ENCODE measurements at places on chromosomes 4 and X. TPM values are rescaled to one million over a fixed set of nuclear protein-coding genes. Genes with fewer than 3 reads are reported as not detected.

Gene ATP11C
- 19.7 TPM for total RNA-seq

Gene ATRX
- 116 TPM for total RNA-seq

Gene CLDN34
- total RNA-seq, result 0.39 TPM

Gene MAGEB2
- total RNA-seq, result not detected

- DNase-seq, result no peak
These were observed 24.3 kb downstream of the RS1 start for GRCh38 chrX:18647621-18648020.

DNA sequence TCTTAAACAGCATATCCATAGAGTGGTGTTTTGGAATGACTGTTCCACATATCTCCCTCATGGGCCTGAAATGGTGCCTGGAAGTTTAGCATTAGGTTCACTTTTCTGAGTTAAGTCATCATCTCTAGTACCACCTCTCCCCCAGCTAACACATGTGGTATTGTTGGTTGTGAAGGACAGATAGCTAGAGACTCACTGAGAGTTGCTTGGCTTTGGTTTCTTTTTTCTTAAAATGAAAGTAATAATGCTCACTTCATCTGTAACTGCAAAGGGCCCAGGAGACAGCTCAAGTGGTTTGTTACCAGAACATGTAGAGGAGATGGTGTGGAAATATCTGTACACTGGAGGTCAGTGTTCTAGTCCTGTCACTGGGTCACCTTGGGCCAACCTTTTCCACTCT, 90.9 kb downstream of the EFNB1 start:
- DNase-seq, result no peak

DNA sequence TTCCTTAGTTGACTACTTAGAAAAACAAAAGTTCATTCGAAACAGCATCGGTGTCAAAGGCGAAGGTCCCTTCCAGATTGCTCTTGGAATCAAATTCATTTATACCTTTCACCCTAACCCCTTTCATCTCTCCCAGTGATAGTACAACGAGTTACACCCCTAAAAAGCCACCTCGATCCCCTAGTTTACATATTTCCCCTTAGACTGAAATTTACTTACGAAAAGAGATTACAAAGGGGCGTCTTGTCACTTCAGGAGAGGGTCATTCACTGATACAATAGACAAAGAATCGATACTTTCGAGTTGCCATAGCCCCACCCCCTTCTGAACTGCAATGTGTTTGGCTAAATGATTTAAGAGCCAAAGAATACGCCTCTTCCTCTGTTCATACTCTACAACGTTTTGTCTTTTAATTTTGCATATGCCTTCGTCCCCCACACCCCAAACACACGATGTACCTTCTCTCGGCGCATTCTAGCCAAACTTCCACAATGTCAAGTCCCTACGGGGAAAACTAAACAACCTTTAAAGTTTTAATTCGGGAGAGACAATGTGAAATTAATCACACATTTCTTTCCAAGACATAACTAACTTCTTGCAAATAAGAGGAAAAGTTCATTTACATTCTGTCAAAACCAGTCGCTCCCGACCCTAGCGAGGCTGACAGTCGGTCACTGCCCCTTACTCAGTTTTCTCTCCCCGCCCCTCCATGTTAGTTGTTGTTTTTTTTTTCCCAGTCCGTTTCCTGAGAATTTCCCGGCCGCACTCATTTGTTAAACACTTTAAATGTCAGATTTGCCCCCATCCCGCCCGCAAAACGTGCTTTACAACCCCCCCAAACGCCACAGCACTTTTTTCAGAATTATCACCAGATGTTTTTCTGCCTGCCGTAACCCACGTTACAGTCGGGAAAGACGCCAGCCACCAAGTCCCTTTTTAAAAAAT, 88.6 kb downstream of the HPRT1 start:
- DNase-seq, result no peak

Data from Calu3 (cell line).